ENCODE measurements at places on chromosomes 4 and X.

- no peak for DNase-seq
Measured at GRCh38 chr4:45576275-45576674, 547.6 kb downstream of the GABRG1 start.

GRCh38 chr4:150874338-150875226 lies 140.5 kb downstream of the LRBA start:
- DNase-seq, result no peak

DNA sequence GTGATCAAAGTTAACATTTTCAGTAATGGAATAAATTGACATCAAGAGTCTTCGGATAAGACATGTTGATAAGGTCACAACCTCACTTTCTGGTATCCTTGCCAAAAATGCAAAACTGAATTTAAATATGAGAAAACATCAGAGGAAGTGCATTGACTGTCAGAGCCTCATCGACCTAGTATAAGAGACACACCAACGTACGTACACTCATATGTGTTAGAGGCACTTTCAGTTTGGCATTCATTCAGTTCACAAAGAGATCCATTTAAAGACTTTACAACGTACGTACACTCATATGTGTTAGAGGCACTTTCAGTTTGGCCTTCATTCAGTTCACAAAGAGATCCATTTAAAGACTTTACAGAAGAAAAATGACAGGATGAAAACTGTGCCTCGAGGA lies 280.3 kb downstream of the INPP4B start:
- DNase-seq, result no peak

DNA sequence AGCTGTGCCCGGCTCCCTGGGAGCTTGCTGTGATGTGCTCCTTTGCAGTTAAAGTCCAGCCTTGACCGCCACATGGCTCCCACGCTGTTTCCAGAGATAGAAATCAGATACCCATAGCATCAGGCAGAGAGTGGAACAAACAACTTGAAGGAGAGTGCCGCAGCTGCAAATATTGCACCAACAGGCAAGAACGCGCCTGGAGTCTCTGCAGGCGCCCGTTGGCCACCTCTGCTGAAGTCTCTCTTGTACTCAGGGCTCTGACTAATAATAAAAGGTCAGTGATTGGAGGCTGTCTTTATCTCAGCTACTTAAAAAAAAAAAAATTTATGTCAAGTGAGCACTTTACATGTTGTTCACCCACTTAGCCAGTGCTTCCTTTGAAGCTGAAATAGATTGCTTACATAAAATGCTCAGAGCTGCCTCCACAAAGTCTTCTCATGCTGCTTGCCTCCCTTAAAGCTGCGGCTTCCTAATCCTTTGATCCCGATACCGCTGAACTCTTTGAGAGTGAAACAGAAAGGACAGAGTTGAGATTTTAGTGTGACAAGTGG lies 30.9 kb upstream of the TENM3 start:
- DNase-seq, result no peak

DNA sequence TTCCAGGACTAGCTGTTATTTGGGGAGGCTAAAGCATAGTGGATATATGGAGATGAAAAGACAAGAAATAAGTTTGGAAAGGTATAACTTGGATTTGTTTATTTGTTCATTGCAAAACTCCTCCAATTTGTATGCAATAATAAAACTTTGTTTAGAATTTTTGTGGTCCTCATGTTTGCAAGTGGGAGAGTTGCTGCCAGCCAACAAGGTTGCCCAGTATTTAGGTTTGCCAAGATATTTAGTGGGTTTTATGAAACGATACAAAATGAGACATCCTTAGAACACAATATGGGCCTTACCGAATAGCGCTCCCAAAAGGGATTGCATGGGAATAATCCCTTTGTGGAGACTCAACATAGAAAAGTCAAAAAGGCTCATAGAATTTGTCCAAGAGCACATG lies 162.1 kb downstream of the INPP4B start:
- no peak for DNase-seq

- peak; percentile 45 for DNase-seq
Measured at GRCh38 chrX:154013614-154014360, 5.9 kb downstream of the IRAK1 start.

Measured in CD4-positive, alpha-beta T cell treated with Interferon gamma for 1 hour (primary cell).